ENCODE measurements at places on chromosomes 7 and 10.

DNA sequence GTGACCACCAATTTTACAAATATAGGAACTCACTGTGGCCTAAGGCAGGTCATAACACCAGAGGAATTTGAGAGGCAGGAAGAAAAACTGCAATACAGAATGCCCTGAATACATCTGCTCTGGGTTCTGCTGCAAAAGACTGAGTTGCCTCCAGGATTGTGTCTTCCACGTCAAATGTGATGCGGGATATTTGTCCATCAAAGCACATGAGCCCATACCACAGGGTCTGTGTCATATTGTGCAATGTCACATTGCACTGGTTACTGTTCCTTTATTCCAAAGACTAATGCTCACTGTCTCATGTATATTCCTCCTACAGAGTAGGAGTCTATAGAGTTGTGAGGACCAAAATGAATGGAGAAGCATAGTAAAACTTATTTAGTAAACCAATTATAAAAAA, 58.6 kb upstream of the ABCB4 start:
- no peak for DNase-seq
- no peaks in the 10 kb centered on the region for H3K36me3 ChIP-seq
- H3K4me3 ChIP-seq, result no peak overlapping the region
- H3K4me1 ChIP-seq, result no peaks in the 10 kb centered on the region
- no peak overlapping the region for H3K27ac ChIP-seq

DNA sequence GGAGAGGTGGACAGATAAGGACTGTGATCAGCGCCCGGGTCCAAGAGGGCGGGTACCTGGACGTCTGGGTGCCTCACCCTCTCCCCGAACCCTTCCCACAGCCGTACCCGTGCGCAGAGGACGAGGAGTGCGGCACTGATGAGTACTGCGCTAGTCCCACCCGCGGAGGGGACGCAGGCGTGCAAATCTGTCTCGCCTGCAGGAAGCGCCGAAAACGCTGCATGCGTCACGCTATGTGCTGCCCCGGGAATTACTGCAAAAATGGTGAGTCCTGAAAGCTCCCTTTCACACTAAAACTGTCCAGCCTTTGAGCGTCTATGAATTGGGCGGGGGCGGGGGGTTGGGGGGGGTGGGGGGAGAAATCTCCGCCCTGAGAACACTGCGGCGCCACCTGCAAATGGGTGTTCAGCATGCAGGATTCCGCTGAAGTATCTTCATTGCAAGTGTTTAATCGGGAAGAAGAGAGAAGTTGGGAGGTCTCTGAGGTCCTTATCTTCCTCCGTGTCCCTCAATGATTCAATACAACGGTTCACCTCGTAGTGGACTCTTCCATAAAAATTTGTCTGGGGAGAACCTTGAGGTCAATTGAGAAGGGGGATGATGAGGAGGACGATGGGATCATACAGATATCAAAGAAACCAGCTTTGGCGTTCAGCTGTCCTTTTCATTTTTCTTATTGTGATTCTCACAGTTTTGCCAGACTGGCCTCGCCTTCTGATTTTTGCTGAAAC, 906 bp downstream of the DKK1 start:
- H3K4me1 ChIP-seq, result peaks cover 5% of the 10 kb centered on the region
- no peak overlapping the region for H3K4me3 ChIP-seq
- H3K36me3 ChIP-seq, result no peaks in the 10 kb centered on the region

DNA sequence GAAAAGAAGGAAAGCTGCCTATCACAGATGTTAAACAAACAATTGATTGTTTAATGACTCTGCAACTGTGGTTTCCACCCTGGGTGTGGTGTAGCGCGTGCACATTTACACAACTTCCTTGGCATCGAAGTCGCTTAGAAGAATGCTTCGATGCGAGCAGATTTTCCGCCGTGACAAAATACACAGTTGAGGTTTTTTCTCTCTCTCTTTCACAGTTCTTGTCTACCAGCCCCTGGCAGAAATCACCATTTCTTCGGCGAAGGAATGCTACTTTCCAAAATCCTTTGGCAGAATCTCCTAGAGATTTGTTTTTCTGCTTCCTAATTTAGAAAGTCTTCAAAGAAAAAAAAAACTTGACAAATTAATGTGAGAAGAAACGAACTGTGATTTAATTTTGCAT, 70.7 kb upstream of the C1QL3 start:
- H3K27me3 ChIP-seq, result no peaks in the 10 kb centered on the region
- peaks cover 22% of the 10 kb centered on the region for H3K36me3 ChIP-seq
- H3K4me3 ChIP-seq, result no peak overlapping the region
- H3K27ac ChIP-seq, result no peak overlapping the region
- DNase-seq, result no peak

DNA sequence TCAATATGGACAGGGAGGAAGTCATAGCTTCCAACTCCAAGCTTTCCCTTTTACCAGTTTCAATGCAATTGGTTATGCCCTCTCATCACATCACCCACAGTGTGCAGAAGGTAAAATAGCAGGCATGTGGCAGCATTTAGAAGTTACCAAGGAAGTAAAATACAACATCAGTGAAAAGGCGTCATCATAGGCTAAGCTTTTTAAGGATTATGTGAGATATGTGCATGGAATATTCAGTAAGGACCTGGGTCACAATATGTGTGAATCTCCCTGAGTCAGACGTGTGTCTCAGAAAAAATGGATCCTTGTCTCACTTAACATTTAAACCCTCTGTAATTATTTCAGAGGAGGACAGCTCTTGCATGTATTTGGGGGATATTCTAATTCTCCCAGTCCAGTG, 522.8 kb upstream of the POM121L12 start:
- no peaks in the 10 kb centered on the region for H3K36me3 ChIP-seq
- no peak overlapping the region for H3K27ac ChIP-seq
- H3K4me3 ChIP-seq, result no peak overlapping the region
- DNase-seq, result no peak
- no peaks in the 10 kb centered on the region for H3K4me1 ChIP-seq

GRCh38 chr7:11434366-11434765, 397.6 kb downstream of the THSD7A start:
- no peak overlapping the region for H3K4me3 ChIP-seq
- no peaks in the 10 kb centered on the region for H3K36me3 ChIP-seq
- no peak overlapping the region for H3K27ac ChIP-seq
- H3K4me1 ChIP-seq, result no peaks in the 10 kb centered on the region
- no peak for DNase-seq
- H3K27me3 ChIP-seq, result no peaks in the 10 kb centered on the region

- H3K4me1 ChIP-seq, result no peaks in the 10 kb centered on the region
- peaks cover 38% of the 10 kb centered on the region for H3K27me3 ChIP-seq
- DNase-seq, result no peak
Measured at GRCh38 chr10:78727728-78728127, 341.0 kb upstream of the ZMIZ1 start.

DNA sequence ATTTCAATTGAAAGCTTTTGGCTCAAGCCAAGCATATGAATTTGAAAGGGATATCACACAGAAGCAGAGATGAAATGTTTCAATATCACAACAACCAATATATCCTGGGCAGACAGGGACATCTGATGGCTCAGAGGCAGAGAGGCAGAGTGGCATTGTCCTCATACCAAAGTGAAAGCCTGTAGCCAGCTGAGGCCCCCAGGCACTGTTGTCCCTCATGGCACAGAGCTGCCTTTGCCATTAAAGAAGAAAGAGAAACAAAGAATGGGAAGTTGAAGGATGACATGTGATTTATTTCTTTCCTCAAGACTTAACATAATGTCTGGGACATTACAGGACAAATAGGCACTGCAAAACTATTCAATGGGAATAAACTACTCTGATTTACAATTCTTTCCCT, 504.3 kb upstream of the PCDH15 start:
- no peaks in the 10 kb centered on the region for H3K4me1 ChIP-seq
- H3K36me3 ChIP-seq, result no peaks in the 10 kb centered on the region
- no peak overlapping the region for H3K27ac ChIP-seq
- H3K27me3 ChIP-seq, result no peaks in the 10 kb centered on the region
- H3K4me3 ChIP-seq, result no peak overlapping the region

Data from activated CD8-positive, alpha-beta T cell treated with anti-CD3 and anti-CD28 coated beads, Interleukin-2, amount 10 ng/mL, durations not matched to agents 7 days and 5 days (primary cell).